ENCODE measurements at places on chromosomes 5 and 9.

- DNase-seq = no peak
Observed at GRCh38 chr9:3931996-3932906, 367.6 kb downstream of the GLIS3 start.

GRCh38 chr9:133673258-133673655 lies 37.1 kb downstream of the DBH start:
- no peak for DNase-seq

DNA sequence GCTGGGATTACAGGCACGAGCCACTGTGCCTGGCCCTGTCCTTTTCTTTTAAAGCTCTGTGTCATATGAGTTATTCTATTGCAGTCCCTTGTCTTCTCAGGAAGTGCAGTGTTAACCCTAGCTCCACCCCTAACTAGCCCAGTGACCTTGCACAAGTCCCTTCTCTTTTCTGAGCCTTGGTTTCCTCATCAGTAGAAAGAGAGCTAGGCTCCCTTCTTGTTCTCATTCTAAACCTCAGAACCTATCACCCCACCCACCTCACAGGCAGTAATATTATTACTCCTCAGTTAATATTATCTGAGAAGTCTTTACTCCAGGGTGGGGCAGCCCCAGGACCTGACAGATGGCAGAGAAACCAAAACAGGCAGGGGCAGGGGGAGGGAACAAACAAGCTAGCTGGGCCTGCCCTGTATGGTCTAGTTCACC lies 7.2 kb downstream of the CYFIP2 start:
- no peak for DNase-seq

DNA sequence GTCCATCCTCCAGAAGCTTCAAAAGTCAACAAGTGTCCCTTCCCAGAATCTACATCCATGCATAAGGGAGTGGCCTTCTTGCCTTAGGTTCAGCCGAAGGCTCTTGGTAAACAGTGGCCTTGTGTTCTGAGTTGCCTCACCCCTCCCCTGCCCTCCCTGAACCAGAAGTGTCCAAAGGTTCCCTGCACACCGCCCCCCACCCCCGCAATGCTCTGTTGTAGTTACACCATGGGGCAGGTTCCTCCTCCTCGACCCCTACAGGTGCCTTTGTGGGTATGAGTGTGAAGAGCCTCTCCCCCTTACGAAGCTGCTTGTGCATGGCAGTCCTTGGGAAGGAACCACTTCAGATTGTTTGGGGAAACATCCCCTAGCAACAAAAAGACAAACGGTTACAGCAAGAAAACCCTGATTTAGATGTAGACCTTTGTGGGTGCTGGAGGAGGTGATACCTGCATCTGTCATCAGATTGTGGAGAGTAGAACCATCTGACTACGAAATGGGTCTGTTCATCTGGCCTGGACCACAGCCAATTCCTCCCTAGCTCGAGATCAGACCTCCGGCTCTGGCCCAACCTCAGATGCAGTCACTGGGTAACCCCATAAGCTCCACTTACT lies 7.1 kb downstream of the SPACA9 start:
- DNase-seq = no peak

DNA sequence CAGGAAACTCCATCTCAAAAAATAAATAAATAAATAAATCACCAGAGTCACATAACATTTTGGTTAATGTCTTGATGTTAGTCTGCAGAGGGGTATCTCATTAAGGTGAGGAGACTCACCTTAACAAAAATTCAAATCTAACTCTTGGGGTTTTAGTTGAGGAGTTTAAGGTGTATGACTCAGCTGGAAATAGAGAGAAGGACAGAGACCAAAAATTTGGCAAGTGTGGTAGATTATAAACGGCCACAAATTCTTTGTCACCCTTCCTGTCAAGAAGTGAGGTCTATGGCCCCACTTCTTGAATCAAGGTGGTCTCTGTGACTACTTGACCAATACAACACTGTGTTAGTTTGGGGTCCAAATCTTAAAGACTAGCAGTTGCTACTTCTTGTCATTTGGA lies 60.8 kb downstream of the TTC39B start:
- no peak for DNase-seq

- no peak for DNase-seq
Observed at GRCh38 chr5:143537056-143537455, 133.6 kb upstream of the NR3C1 start.

DNA sequence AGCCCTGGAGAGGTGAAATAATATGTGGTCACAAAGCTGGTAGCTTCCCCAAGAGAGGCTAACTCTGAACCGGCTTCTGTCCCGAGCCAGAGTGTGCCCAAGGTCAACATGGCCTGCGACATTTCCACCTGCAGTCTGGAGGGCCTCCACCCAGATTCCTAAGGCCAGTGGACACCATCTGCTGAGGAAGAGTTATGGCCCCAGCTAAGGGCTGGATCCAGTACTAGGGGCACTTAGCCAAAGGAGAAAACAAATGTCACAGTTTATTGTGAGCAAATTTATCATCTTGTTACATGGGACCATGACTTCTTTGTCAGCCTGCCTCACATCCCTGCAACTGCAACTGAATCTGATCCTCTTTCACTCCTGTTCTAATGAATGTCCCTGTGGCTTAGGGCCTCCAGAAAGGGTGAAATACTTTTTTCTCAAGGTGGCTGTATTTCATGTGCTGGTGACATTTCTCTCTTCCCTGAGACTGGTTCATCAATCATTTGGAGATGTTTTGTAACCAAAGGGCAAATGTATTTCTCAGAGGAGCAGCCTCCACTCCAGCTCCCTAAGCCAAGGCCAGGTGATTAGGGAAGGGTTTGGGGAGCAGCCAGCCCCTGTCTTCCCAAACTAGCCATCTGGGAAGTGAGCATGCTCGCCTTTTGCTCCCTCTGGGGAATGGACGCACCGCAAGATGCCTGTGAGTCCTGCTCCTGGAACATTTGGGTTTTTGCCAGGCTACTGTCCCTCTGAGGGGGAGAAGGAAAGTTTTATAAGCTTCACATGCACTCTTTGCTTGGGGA lies 148.3 kb downstream of the CMYA5 start:
- no peak for DNase-seq

DNA sequence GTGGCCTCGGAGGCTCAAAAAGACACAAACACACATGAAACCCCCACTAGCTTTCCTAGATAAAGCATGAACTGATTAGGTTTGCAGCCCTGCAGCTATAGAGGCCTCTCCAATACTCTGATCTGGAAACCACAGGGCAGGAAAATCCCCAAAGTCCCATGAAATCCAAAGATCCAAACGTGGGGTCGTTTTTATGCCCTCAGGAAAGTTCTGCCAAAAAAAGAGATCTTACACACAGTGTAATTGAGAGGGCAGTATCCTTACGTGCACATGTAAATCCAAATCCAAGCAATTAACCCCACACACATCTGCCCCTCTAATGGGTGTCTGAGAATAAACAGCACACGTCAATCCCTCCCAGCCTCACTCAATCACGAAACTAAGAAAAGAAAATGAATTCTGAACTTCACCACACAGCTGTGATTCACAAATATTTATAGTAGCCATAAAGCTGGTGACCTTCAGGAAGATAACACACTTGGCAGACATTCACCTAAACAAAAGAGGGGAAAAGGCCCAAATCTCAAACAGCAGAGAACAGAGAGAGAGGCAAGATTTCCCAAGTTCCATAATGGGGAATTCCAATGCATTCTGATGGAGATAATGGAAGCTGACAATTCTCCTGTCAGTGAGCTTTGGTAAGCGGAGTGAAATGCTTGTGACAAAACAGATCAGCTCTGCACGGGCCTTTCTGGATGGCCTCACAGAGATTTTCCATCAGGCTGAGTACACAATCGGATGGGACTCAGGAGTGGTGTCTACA lies 114.2 kb downstream of the SEMA5A start:
- no peak for DNase-seq

DNA sequence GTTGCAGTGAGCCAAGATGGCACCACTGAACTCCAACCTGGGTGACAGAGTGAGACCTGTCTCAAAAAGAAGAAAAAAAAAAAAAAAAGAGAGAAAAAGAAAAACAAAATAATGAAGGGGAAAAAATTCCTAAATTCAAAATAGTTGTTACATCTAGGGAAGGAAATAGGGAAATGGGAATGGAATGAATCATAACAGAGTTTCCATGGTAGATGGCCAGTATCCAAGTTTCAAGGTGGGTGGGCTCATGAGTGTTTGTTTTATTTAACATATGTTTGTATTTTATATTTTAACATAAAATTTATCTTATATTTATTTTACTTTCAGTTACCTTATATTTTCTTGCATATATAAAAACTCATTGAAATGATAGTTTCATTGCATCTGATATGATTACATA lies 215.6 kb downstream of the ARHGEF28 start:
- no peak for DNase-seq

DNA sequence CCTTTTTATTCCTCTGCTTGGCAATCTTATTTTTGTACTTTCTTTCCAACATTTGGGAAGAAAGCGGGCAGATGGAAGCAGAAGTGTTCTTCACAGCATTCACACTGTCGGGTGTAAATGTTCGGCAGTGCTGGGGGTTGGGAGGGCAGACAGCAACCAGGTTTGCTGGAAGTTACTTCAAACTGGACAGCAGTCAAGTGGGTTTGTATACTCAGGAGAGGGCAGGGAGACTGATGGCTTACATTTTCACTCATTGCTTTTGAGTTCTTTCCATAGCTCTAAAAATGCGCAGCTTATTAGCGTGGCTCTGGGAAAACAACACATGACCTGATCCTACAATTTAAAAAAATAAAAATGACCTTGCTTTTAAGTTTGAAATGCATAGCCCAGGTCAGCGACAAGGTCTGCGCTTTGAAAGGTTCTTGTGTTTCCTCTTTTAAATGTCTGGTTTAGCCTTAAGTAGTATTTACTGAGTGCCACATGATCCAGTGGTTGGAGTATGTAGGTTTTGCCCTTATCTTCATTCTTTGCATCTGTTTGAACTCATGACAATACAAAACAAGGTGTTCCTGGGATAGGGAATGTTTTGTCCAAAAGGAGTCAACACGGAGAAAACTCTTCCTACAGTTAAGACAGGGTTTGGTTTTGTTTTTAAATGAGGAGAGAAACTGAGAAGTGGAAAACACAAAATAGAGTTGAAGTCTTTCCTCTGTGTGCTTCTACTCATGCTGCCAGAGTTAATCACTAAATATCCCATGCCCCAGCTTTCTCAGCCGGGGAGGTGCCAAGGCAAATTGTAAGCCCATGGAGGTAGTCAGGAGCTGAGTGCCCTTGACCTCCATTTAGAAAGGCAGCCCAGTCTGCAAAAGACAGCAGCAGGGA lies 132.7 kb upstream of the DMRT1 start:
- DNase-seq = no peak

- no peak for DNase-seq
Observed at GRCh38 chr9:14415947-14416346, 102.0 kb upstream of the NFIB start.

GRCh38 chr9:126470241-126470993 lies 143.3 kb upstream of the LMX1B start:
- DNase-seq = no peak

GRCh38 chr5:113336975-113337374 lies 97.8 kb downstream of the TSSK1B start:
- DNase-seq = no peak

GRCh38 chr5:428219-428618 lies 14.8 kb upstream of the EXOC3 start:
- DNase-seq = no peak

DNA sequence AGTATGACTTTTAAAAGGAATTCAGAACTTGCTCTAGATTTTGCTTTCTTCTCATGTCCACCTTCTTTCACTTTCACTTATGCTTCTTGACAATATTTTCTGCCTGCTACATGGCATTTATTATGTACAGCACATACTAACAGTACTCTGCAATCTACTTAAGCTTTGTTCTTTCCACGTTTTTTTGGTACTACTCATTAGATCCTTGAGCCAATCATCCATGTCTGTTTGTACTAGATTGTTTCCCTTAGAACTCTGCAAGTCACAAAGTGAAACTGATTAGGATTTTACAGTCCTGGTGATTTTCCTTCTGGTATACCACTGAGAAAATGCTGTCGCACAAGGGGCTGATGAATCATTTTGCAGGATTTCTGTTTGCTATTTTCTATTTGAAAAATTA lies 78.3 kb downstream of the PARP8 start:
- DNase-seq = no peak

- no peak for DNase-seq
Observed at GRCh38 chr9:23855873-23856604, 30.0 kb upstream of the ELAVL2 start.

DNA sequence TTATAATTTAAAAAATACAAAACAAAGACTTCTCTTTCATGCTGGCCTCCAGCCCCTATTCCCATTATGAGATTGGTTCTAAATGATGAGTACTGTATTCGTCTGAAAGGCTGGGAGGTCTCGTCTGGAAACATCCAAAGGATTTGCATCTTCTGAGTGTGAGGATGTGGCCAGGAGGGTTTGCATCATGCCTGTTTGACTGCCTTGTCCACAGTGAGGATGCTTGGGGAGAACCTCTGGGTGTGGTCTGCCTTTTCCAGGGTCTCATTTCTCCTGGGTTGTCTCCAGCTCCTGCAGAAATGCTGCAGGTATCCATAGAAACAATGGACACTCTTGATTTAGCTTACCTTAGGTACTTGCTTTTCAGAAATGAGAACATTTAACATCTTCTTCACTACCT lies 26.4 kb upstream of the CXCL14 start:
- no peak for DNase-seq

DNA sequence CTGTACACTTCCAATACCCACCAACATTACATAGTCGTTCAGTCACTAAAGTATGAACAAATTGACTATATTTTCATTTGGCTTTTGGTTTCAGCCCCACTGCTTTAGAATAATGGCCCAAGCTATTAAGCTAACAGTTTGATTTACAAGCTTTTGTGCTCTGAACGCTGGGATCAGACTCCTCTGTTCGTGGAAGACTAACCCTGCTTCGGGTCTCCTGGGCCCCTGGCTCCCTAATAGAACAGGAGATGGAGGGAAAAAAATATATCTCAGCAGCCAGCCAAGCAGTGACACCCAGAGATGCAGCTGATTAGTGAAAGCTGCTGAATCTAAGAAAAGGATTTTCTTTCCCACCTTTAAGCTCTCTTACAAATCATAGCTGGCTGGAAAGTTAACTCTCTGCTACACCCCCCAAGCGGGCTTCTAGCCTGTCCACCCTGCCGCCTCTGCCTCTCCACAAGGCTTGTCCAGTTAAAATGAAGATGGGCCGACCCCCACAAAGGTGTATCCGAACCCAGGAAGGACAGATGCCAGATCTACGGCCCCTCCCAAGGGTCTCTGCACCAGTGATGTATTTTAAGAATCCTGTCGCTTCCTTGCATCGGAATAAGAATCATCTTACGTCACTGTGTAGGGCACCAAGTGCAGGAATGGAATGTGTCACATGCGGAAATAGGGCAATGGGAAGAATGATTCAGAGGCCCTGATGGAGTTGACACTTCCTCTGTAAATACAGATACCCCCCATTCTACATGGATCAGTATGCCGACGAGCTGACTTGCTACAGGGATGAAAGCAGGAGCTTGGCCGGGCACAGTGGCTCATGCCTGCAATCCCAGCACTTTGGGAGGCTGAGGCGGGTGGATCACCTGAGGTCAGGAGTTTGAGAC lies 33.4 kb upstream of the BARHL1 start:
- DNase-seq = no peak
